Breast epithelium (tissue), 4 donors: ENCODE measurements at places on chromosomes 4 and X.

GRCh38 chrX:14915596-14915995 is 42.4 kb downstream of the MOSPD2 start:
- no peak for DNase-seq

GRCh38 chr4:154119317-154119716 is 330.4 kb upstream of the SFRP2 start:
- DNase-seq: no peak

DNA sequence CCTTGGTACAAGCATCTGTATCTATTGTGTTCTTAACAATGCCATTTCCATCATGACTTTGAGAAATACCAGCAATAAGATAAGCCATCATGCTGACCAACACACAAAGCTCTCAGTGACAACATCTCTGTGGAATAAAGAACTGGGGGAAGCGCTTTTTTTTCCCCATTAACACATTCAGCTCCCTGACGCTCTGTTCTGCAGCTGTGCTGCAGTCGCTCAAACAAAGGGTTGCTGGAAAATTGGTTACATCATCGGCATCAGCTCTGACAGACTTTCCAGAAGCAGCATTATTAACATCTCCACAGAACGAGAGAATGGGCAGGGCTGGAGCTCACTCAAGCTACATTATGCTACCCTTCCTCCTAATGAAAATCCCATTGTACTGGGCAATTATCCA is 39.9 kb downstream of the DCX start:
- no peak for DNase-seq

DNA sequence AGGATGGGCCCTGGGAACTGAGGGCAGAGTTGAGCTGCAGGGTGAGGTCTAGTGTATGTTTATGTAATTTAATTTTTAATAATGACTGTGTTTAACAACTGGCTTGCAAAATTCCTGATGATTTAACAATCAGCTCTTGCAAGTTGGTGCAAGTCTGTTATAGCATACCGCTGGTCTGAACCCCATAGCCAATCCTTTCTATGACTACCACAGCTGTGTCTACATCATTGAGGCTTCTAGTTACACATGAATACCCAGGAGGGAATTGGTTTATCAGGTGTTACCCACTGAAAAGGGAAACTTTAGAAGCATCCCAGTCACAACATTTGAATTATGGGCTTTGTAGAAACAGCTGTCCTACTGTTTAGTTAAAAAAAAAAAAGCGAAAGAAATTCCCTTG is 38.3 kb downstream of the SUPT20HL1 start:
- DNase-seq: no peak

DNA sequence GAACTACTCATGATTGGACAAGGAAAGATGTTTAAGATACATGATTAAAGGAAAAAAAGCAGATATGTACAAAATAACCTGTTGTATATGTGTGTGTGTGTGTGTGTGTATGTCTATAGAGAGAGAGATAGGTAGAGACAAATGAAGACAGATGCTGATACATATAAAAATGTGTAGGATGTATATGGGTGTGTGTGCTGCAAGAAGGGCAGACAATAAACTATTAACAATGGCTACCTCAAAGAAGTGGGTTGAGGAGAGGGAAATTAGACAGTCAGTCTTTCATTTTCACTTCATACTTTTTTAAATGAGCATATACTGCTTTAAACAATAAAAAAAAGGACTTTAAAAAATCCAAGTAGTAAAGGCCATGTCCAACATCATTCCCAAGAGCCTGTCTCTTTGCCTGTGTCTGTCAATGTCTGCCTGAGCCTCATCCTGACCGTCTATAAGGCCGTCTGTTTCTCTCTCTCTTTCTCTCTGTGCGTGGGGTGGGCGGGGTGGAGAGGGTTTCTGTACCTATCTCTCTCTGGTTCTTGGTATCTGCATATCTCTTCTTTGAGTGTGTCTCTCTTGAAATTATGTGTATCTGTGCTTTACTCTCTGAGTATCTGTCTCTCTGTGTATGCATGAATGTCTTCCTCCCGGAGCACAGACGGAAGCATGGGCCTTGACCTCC is 62.8 kb downstream of the LRBA start:
- no peak for DNase-seq
